Stimulated activated CD8-positive, alpha-beta memory T cell treated with anti-CD3 and anti-CD28 coated beads, Interleukin-7, amount 100 ng/mL, for 1 hour (primary cell): ENCODE measurements at places on chromosomes 4 and X.
A peak's percentile ranks its signal among the peaks of the same experiment; 100 is the strongest.

GRCh38 chrX:34584781-34585180, 72.3 kb downstream of the TMEM47 start:
- DNase-seq: no peak

DNA sequence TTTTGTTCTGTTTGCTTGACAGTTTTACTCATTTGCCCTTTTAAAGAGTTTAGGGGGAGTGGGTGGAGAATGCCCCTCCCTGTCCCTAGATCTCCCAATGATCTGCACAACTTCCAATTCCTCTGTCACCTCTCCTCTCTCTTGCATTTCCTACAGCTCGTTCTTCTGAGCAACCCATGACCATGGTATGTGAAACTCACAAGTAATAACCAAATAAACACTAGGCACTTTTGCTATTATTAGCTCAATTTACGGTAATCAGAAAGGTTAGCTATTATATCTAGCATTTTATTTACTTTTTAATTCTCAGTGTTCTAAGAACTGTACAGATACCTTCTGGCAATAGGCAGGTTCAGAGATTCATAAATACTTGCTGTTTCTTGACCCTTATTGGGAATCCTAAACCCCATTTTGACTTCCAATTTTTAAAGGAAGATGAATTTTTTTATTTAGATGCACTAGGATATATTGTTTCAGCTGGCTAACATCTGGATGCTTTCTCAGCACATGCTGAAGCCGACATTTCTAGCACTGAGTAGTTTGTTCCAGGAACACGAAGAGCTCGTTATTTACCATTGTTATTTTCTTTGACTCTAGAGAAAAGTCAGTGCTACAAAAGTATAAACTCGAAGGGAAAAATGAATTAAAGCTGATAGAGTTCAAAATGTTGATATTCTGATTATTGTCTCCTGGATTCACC, 194.7 kb upstream of the TLL1 start:
- DNase-seq: no peak

DNA sequence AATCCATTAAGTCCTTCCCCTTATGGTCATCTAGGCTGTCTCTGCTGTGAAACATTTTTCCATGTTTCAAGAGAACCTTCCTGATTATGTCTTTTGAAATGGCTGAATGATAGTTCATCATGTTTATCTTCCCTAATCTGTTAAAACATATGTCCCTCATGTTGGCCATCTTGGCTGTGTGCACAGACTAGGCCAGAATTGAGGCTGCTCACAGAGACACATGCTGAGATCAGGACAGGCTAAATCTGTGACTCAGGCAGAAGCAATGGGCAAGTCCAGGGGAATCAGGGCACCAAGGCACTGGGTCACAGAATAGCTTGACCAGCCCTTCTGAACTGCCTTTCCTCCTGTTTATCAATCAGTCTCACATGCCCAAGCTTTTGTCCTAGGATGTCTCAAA, 78.3 kb downstream of the FHDC1 start:
- DNase-seq: no peak

- no peak for DNase-seq
Observed at GRCh38 chr4:113756005-113756410, 5.5 kb downstream of the CAMK2D start.

DNA sequence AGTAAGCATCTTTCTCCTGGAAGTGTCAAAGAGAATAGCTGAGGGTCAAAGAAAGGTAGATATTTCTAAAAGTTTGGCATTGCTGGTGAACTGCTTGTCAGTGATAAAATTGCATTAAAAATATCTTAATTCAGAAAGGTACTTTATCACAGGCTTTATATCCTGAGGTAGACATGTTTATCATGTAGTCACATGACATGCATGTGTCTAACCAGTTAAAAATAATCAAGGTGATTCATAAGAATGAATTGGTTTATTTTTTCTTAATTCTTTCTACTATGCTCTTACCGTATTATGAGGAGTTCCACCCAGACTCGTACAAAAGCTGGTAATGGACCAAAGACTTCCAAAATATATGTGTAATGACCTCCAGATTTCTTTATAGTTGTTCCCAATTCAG, 6.1 kb downstream of the SLC7A11 start:
- DNase-seq: no peak

DNA sequence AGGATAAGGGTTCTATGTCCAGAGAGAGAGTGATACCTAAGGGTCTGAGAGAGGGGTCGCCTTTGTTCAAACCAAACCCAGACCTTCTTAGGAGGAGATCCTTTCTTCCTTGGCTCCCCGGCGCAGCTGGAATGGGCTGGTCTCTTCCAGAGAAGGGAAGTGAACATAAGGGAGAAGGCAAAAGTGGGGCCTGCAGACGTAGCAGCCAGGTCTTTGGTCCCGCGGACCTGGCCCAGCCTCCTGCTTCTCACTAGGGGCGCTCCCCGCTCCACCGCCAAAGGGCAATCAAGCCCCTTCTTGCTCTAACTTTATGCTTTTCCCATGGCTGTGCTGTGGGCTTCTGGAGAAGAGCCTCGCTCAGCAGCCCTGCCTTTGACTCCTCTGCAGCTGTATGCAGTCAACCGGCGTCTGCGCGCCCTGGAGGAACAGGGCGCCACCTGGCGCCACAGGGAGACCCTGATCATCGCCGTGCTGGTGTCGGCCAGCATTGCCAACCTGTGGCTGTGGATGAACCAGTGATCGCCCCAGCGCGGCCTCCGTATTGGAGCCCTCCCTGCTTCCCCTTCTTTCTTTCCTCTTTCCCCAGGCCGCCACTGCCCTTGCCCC, 6.5 kb downstream of the FATE1 start:
- DNase-seq: no peak

- DNase-seq: no peak
Observed at GRCh38 chr4:151930372-151930771, 169.6 kb upstream of the GATB start.

GRCh38 chrX:69285881-69286564, 120.8 kb upstream of the PJA1 start:
- DNase-seq: peak; percentile 27

DNA sequence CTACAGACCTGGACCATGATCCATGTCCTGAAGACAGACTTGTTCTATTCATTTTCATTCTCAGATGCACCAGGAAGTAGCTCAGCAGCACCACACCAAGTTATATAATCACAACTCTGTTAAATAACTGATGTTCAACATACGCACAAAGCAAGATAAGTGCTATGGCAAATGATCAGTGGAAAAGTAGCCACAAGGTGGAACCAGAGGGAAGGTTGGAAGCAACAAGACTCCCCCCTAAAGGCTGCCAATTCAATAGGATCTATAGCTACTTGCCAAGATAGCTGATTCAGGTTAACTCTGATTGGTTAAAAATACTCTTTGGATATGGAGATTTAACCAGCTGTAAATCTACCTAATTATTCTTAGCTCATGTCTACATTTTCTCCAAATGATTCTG, 23.7 kb upstream of the FAM47B start:
- DNase-seq: no peak

DNA sequence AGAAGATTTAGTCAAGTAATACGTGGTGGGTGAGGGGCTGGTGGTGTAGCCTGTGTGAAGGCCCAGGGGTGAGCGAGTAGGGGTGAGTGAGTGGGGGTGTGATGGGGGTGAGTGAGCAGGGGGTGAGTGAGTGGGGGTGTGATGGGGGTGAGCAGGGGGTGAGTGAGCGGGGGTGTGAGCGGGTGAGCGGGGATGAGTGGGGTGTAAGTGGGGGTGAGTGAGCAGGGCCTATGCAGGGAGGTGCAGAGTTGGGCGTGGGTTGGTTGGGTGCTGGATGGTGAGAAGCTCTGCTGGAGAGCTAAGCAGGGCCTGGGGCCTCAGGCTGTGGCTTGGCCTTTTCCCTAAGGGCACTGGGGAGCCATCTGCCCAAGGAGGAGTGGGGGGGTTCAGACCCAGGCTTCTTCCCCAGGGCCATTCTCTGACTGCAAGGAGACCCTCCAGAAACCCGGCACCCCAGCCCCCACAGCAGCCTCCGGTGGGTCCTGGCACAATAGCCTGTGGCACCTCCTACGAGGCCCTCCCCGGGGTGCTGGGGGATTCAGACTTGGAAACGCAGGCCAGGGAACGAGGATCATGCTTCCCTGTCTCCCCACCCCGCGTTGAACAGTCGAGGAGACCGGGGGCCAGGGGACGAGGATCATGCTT, 30.4 kb downstream of the SH3TC1 start:
- no peak for DNase-seq

GRCh38 chr4:54058171-54058570, 6.2 kb downstream of the CHIC2 start:
- no peak for DNase-seq

DNA sequence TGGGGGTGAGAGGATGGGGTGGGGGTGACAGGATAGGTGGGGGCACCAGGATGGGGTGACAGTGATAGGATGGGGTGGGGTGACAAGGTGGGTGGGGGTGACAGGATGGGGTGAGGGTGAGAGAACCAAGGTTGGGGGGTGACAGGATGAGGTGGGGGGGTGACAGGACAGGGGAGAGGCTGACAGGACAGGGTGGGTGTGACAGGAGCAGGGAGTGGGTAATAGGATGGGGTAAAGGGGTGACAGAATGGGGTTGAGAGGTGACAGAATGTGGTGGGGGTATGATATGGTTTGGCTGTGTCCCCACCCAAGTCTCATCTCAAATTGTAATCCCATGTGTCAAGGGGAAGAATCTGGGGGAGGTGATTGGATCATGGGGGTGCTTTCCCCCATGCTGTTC, 26.0 kb downstream of the RNF212 start:
- DNase-seq: no peak

DNA sequence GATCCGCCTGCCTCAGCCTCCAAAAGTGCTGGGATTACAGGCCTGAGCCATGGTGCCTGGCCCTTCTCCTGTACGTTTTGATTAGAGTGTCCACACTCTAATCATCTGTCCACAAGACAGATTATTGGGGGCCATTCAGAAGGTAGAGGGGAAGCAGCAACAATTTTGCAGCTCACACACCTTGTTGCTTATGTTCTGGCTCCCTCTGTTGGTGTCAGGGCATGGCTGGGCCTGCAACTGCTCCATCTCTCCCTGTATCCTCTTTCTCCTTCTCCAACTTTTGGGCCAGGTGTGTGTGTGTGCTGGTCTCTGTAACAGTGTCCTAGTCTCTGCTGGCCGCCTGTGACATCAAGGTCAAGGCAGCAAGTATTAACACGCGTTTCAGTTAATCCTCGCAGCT, 125.5 kb upstream of the MBNL3 start:
- no peak for DNase-seq

- no peak for DNase-seq
Observed at GRCh38 chr4:121462660-121463261, 81.9 kb upstream of the QRFPR start.

DNA sequence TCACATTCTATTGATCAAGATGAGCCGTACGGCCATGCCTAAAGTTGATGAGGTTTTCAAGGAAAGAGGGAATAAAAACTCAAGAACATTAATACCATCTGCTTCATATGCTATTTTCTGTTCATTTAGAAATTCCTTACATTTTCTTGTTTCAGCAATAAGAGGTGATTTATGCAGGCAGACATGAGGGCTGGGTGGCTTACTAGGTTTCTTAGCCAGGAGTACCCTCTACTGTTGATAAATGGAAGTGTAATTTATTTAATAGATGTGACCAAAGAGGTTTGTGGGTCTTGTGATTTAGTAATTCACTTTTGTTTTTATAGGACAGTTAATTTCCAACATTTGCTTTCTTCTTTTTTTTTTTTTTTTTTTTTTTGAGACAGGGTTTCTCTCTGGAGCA, 6.4 kb upstream of the SMIM9 start:
- no peak for DNase-seq

- no peak for DNase-seq
Observed at GRCh38 chr4:73603854-73604584, 16.2 kb downstream of the RASSF6 start.

DNA sequence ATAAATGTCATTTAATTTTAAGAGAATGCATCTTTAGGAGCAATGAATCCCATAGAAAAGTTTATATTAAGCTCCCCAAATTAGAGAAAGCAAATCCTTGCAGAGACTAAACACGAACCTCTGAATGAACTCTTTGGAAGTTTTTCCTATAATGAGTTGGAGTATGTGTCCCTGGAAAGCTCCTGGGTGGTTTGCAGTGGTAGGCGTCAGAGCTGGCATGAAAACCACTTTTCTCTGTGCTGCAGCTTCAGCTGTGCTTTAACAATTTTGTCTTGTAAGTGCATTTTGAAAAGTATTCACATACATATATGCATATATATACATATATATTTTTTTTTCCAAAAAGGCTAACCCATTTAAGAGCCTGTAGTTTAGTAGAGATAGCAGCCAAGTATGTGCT, 148.7 kb upstream of the TBC1D9 start:
- no peak for DNase-seq

- no peak for DNase-seq
Observed at GRCh38 chrX:116873671-116874070, 410.9 kb upstream of the CT83 start.

GRCh38 chr4:19304028-19304427, 947.7 kb upstream of the SLIT2 start:
- no peak for DNase-seq

- no peak for DNase-seq
Observed at GRCh38 chrX:114581528-114582263, 2.2 kb upstream of the HTR2C start.

GRCh38 chr4:9773471-9773870, 8.0 kb upstream of the DRD5 start:
- DNase-seq: no peak

GRCh38 chrX:152479525-152479924, 28.4 kb upstream of the GABRA3 start:
- DNase-seq: no peak

- no peak for DNase-seq
Observed at GRCh38 chr4:169159624-169160171, 111.1 kb downstream of the SH3RF1 start.

- DNase-seq: no peak
Observed at GRCh38 chr4:113407409-113407808, 354.1 kb downstream of the CAMK2D start.

DNA sequence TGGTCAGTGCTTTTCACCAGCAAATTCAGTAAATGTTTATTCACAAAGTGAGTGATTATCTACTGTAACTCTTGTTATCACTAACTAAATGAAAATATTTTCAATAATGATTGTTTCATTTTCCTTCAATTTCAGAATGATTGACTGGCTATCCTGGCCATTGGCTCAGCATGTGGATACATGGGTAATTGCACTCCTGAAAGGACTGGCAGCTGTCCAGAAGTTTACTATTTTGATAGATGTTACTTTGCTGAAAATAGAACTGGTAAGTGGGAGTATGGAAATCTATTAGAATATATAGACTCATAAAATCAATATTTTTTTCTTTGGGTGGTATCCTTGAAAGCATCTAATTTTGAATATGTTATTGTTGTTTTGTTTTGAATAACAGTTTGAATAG, 10.9 kb downstream of the USP38 start:
- DNase-seq: no peak

DNA sequence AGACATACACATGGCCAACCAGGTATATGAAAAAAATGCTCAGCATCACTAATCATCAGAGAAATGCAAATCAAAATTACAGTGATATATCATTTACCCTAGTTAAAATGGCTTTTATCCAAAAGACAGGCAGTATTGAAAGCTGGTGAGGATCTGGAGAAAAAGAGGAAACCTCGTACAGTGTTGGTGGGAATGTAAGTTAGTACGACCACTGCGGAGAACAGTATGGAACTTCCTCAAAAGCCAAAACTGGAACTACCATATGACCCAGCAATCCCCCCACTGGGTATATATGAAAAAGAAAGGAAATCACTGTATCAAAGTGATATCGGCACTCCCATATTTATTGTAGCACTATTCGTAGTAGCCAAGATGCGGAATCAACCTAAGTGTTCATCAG, 23.4 kb downstream of the ABHD18 start:
- no peak for DNase-seq

- no peak for DNase-seq
Observed at GRCh38 chr4:85898231-85898630, 423.3 kb downstream of the ARHGAP24 start.
